IgD-negative memory B cell (primary cell): ENCODE measurements at places on chromosomes 6 and 20. TPM values are rescaled to one million over a fixed set of nuclear protein-coding genes. Genes with fewer than 3 reads are reported as not detected.

The SIRPA gene
- 0.26 TPM for polyA plus RNA-seq

The RALGAPA2 gene
- 5.4 TPM for polyA plus RNA-seq

The BFSP1 gene
- not detected for polyA plus RNA-seq

The ERVFRD-1 gene
- not detected for polyA plus RNA-seq

The SPATS1 gene
- not detected for polyA plus RNA-seq

The BTN3A1 gene
- polyA plus RNA-seq, result 38.6 TPM

The ZNF831 gene
- polyA plus RNA-seq, result 1.2 TPM

The DEFB124 gene
- polyA plus RNA-seq, result not detected

The EBF4 gene
- polyA plus RNA-seq, result 1.1 TPM

The LATS1 gene
- 12.4 TPM for polyA plus RNA-seq

The IRAK1BP1 gene
- 1.8 TPM for polyA plus RNA-seq

The RAD21L1 gene
- polyA plus RNA-seq, result not detected

The BMP7 gene
- not detected for polyA plus RNA-seq

The DSTN gene
- 32.1 TPM for polyA plus RNA-seq

The ASIP gene
- not detected for polyA plus RNA-seq

The FOXQ1 gene
- not detected for polyA plus RNA-seq

The C20orf141 gene
- polyA plus RNA-seq, result not detected

The TUBB gene
- polyA plus RNA-seq, result 156 TPM

The TREML2 gene
- polyA plus RNA-seq, result 12.4 TPM

The TAP2 gene
- polyA plus RNA-seq, result 26.8 TPM

The NCR2 gene
- not detected for polyA plus RNA-seq

The FAXC gene
- polyA plus RNA-seq, result not detected

The CCM2L gene
- not detected for polyA plus RNA-seq

The LAMP5 gene
- polyA plus RNA-seq, result 1.9 TPM

The DNAH8 gene
- polyA plus RNA-seq, result 0.94 TPM

The MCHR2 gene
- not detected for polyA plus RNA-seq

The ESR1 gene
- 1.5 TPM for polyA plus RNA-seq

The TCF21 gene
- not detected for polyA plus RNA-seq

The CGA gene
- polyA plus RNA-seq, result not detected

The NKX2-4 gene
- polyA plus RNA-seq, result not detected

The MYLK4 gene
- 0.08 TPM for polyA plus RNA-seq

The OTOR gene
- not detected for polyA plus RNA-seq

The PCSK2 gene
- polyA plus RNA-seq, result not detected

The MYLK2 gene
- not detected for polyA plus RNA-seq

The AIF1 gene
- polyA plus RNA-seq, result 5.6 TPM

The STMN3 gene
- 2.7 TPM for polyA plus RNA-seq

The DACT2 gene
- not detected for polyA plus RNA-seq

The NKX2-2 gene
- not detected for polyA plus RNA-seq

The CALHM6 gene
- 307 TPM for polyA plus RNA-seq

The CEP85L gene
- polyA plus RNA-seq, result 15.2 TPM

The APCDD1L gene
- polyA plus RNA-seq, result 0.06 TPM

The EMILIN3 gene
- not detected for polyA plus RNA-seq

The FGD2 gene
- polyA plus RNA-seq, result 99.8 TPM

The GMPR gene
- polyA plus RNA-seq, result 1.3 TPM

The KLHDC3 gene
- 60.3 TPM for polyA plus RNA-seq

The TRDN gene
- not detected for polyA plus RNA-seq

The TTBK1 gene
- polyA plus RNA-seq, result 0.04 TPM

The BLOC1S5 gene
- polyA plus RNA-seq, result 29.5 TPM

The TAAR6 gene
- polyA plus RNA-seq, result not detected
